ENCODE measurements at places on chromosomes 7 and 10.

DNA sequence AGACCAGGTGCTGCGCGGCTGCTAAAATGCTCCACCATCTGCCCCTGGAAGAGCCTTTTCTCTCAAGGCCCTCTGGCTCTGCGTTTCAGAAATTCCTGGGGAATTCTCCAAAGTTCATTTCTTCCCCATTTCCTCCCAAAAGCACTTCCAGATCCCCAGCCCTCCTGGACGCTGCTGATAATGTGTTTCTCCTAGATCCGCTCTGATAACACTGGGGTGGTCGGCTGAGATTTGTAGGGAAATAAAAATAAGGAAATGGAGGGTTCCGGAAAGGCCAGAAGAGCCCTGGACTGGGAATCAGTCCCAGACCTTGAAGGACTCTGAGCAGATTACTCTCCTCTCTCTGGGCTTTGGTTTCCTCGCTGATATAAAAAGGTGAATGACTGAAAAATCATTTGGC lies 28.1 kb downstream of the COL13A1 start:
- no peak for DNase-seq

GRCh38 chr10:71391701-71392100 lies 5.0 kb upstream of the CDH23 start:
- no peak for DNase-seq

DNA sequence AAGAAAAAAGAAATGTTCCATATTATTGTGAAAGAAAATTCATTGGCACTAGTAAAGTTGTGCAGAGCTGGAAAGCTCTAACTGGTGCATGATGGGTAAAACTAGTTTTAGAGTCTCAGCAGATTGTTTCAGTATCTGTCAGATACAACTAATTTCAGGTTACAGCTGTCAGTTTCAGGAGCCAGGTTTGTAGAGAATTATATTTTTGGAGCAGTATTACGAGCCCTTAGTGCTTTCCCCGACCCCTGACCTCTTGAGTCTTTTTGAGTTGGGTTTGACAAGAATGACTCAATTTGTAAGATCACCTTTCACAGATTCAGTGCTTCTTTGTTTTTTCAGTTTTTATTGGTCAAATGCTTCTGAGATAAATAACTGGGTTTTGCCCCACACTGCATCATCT lies 366.4 kb upstream of the PLXDC2 start:
- no peak for DNase-seq

GRCh38 chr10:85786401-85786899 lies 580.1 kb downstream of the GRID1 start:
- DNase-seq, result no peak

- DNase-seq, result no peak
Observed at GRCh38 chr10:71542478-71542877, 145.8 kb downstream of the CDH23 start.

Data from activated T-cell treated with anti-CD3 and anti-CD28 coated beads, Interleukin-2, amount 50 U/mL, for 1 hour (primary cell).